ENCODE measurements at places on chromosomes 16 and 17.

- DNase-seq, result no peak
Observed at GRCh38 chr17:70013911-70014310, 61.1 kb upstream of the KCNJ16 start.

DNA sequence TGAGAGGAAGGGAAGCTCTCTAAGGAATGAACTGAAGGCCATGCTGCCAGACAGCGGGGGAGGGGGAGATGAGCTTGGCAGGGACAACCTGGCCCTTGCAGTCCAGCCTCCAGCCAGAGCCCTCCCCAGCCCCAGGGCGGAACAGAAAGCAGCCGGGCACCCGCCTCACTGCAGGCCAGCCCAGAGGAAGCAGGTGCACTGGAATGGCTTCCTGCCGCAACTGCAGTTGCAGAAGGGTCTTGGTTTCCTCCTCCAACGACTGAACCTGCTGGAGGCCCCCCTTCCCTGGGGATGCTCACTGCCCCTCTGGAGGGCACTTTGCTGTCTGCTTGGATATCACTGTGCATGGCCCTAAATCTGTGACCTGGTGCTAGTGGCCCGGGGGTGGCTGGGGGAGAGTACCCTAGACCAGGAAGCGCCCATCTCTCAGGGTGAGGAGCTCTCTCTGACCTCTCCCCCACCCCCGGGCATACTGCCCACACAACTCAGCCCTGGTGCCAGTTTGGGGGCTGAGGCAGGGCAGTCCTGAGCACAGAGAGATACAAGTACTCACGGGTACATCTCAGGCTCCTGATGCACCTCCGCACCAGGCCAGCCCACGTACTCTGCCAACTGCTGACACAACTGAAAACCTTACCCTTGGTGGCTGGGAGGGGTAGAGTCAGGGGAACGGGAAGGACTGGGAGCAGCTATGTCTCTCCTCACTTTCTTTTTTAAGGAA, 41.1 kb downstream of the MYO18A start:
- no peak for DNase-seq

- DNase-seq, result peak; percentile 50
Observed at GRCh38 chr17:77076124-77076830, 64.5 kb upstream of the SEC14L1 start.

GRCh38 chr16:86722970-86723369, 144.6 kb downstream of the FOXL1 start:
- DNase-seq, result no peak

DNA sequence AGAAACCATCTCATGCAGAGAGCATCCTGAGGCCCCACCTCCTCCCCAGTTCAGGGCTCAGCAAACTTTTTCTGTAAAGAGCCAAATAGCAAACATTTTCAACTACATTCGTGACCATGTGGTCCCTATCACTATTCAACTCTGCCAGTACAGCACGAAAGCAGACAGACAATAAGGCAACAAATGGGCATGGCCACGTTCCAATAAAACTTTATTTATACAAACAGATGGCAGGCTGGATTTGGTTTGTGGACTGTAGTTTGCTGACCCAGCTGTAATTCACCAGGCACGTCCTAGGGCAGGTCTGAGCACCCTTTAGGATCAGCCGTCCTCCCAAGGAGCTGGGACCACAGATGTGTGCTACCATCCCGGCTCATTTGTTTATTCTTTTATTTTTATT, 27.1 kb upstream of the GPRC5C start:
- DNase-seq, result no peak
